Osteocyte (in vitro differentiated cells): ENCODE measurements at places on chromosomes 13 and 19. TPM values are rescaled to one million over a fixed set of nuclear protein-coding genes. Genes with fewer than 3 reads are reported as not detected.

ADGRE1 gene
- not detected in 2 replicates for total RNA-seq

GRCh38 chr13:51729866-51730553 is 74.0 kb downstream of the DHRS12 start:
- no peak for DNase-seq

- DNase-seq = no peak
Observed at GRCh38 chr13:51317262-51317661, 22.2 kb upstream of the SERPINE3 start.

- no peak for DNase-seq
Observed at GRCh38 chr13:98454389-98454881, 122.5 kb downstream of the STK24 start.

ZNF154 gene
- 18.0 and 18.9 TPM in 2 replicates for total RNA-seq

GRCh38 chr13:108728370-108728769 is 99.0 kb downstream of the MYO16 start:
- no peak for DNase-seq

SYNGR4 gene
- not detected in 2 replicates for total RNA-seq

EXOSC5 gene
- total RNA-seq = 10.6 and 11.6 TPM in 2 replicates

GRCh38 chr13:75587679-75588078 is 38.1 kb downstream of the UCHL3 start:
- no peak for DNase-seq

AXL gene
- total RNA-seq = 250 and 265 TPM in 2 replicates

- no peak for DNase-seq
Observed at GRCh38 chr13:109764470-109765291, 21.7 kb downstream of the IRS2 start.

DNA sequence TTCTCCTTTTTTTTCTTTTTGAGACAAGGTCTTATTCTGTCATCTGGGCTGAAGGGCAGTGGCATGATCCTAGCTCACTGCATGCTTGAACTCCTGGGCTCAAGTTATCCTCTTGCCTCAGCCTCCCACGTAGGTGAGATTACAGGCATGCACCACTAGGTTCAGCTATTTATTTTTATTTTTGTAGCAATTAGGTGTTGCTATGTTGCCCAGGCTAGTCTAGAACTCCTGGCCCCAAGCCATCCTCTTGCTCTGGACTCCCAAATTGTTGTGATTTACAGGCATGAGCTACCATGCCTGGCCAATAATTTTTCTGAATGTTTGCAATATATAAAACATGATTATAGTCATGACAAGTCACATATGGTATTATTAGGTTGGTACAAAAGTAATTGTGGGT is 161.1 kb upstream of the ATXN8OS start:
- no peak for DNase-seq

PNMA8C gene
- 0.11 TPM in 1 of 2 replicates, not detected in the other for total RNA-seq

FBXO27 gene
- total RNA-seq = 4.4 and 6.0 TPM in 2 replicates

- no peak for DNase-seq
Observed at GRCh38 chr19:18903156-18904037, 7.4 kb upstream of the CERS1 start.

- DNase-seq = peak; percentile 60
Observed at GRCh38 chr13:112248862-112249592, 127.1 kb upstream of the SPACA7 start.

DNA sequence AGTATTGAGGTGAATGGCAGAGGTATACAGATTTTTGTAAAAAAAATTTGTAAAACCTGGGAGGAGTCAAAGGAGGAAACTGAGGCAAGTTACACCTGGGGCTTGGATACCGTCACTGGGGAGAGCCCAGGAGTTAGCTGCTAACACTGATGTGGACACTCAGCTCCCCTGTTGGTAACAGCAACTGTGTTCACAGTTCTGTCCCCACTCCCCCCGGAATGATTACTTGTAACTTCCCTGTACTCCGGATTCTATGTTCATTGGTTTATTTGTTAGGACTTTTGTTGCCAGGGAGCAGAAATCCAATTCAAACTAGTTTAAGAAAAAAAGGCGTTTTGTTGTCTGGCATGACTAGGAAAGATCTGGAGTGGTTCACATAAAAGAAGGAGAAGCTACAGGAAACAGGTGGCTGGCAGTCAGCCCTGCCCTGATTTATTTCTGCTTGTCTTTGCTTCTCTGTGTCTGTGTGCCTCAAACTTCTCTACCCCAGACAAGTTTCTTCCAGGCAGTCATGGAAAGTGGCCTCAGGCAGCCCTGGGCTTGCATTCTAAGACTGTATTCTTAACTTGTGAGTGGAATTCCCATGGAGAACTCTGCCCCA is 2.3 kb upstream of the GPR12 start:
- no peak for DNase-seq

NRTN gene
- 0.40 TPM in 1 of 2 replicates, not detected in the other for total RNA-seq

- DNase-seq = no peak
Observed at GRCh38 chr13:109817591-109818535, 31.5 kb upstream of the IRS2 start.

DENND1C gene
- total RNA-seq = not detected in 2 replicates

DNA sequence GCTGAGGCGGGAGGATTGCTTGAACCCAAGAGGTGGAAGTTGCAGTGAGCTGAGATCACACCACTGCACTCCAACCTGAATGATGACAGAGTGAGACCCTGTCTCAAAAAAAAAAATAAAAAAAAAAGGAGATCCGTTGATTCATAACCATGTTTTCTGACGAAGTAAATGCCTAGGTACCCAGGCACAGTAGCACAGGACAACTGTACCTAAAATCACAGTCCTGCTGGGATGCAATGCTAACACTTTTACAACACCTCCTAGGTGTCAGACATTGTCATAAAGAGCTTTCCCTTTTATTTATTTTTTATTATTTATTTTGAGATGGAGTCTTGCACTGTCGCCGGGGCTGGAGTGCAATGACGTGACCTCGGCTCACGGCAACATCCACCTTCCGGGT is 2.5 kb upstream of the TTC9B start:
- DNase-seq = no peak

DNA sequence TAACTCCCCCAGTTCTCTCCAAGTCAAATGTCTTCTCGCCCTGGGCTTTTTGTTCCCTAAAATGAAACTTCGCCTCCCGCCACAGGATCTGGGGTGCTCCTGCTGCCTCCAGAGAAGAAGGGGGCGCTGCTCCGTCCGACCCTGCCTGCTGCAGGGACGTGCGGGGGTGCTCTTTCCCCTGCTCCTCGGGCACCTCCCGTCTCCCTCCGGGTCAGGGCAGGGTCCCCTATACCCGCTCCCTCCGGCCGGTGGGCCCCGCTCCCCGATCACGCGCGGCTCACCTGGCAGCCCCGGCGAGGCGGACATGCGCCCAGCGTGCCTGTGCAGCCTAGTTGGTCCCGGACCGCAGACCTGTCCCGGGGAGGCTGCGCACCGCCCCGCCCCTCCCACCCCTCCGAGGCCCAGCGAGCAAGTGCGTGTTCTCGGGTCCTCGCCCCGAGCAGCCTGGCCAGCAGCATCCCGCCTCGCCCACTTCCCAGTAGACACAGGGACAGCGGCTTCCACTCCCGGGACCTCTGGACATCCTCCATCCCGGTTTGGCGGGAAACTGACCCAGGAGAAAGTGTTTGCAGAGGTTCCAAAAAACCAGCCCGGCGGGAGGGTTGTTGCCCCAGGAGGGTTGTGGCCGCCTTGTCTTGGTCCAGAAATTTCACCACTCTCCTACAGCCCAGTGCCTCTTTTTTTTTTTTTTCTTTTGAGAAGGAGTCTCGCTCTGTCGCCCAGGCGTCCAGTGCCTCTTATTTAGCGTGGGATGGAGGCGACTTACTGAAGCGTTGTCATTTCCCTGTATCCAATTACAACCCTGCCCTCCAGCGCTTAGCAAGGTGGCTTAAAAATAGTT is at the start of gene OXGR1:
Gene OXGR1 (minus strand): TSS at position 460 of the 841 bp plus-strand sequence. CDS start 6,717 bp downstream, outside the sequence.
- DNase-seq = no peak

MEF2B gene
- total RNA-seq = 1.2 and 1.6 TPM in 2 replicates

- no peak for DNase-seq
Observed at GRCh38 chr19:17997969-17998826, 9.8 kb upstream of the ARRDC2 start.

- no peak for DNase-seq
Observed at GRCh38 chr13:53747825-53748224, 719.2 kb downstream of the OLFM4 start.

- DNase-seq = no peak
Observed at GRCh38 chr13:46609052-46609451, 56.1 kb downstream of the LRCH1 start.

GRCh38 chr19:4844348-4845179 is 13.1 kb upstream of the TICAM1 start:
- DNase-seq = no peak

GPR18 gene
- total RNA-seq = not detected in 2 replicates

PTH2 gene
- not detected in 2 replicates for total RNA-seq

GRCh38 chr13:99332456-99332855 is 25.3 kb upstream of the GPR183 start:
- DNase-seq = no peak

GRCh38 chr13:94673851-94674250 is 38.5 kb downstream of the SOX21 start:
- DNase-seq = no peak

DNA sequence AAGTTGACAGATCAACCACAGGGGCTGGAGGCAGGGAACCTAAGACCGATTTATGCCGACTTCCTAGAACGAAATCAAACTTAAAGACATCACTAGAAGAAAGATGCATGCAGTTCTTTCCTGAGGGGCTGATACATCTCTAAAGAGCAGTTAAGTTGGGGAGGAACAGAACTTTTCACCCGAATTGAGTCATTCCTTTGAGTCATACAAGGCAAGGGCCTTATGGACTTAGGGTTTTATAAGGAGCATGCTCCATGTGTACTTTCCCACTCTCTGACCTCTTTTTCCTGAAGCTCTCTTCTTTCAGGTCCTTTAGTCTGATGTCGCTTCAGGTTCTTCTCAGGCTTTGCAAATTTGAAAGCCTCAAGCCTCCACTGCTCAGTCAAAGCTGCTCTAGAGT is 7.9 kb upstream of the FBXL3 start:
- DNase-seq = no peak

ASF1B gene
- 4.5 and 5.5 TPM in 2 replicates for total RNA-seq

RFPL4A gene
- total RNA-seq = not detected in 2 replicates

GRCh38 chr13:41307884-41308640 is 3.0 kb upstream of the NAA16 start:
- peak; percentile 51 for DNase-seq

CATSPERD gene
- not detected in 2 replicates for total RNA-seq

DNA sequence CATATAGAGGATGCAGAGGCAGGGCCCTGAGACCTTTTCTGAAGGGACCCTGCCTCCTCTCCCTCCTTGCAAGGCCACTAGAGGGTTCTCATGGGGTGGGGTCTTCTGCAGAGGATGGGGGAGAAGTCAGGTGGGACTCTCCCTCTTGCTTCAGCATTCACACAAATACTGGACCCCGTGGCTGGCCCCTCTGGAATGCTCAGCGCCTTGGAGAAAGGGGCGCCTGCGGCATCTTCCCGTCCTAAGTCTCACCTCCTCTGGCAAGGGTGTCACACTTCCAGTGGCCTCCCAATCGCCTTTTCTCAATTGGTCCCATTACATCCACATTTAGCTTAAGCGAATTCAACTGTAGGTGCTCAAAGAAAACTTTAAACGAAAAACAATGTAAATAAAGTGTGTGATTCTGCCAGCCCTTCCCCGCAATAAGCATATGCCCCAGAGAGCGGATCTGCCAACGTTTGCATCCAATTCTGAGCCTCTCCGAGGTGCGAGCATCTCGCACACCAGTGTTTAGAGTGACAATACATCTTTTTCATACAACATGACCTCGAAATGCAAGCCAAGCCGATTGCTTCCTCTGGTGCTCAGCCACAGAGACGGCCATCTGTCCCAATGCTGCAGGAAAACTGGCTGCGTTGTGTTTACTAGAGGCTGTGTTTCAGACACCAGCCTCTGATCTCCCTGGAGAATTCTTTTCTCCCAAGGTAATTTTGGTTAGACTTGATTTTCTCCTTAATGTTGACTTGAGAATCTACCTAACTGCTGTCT is 69.1 kb upstream of the WASF3 start:
- DNase-seq = no peak

- no peak for DNase-seq
Observed at GRCh38 chr13:93771782-93772181, 545.2 kb downstream of the GPC6 start.
